ENCODE measurements at places on chromosomes 5 and 9.

DNA sequence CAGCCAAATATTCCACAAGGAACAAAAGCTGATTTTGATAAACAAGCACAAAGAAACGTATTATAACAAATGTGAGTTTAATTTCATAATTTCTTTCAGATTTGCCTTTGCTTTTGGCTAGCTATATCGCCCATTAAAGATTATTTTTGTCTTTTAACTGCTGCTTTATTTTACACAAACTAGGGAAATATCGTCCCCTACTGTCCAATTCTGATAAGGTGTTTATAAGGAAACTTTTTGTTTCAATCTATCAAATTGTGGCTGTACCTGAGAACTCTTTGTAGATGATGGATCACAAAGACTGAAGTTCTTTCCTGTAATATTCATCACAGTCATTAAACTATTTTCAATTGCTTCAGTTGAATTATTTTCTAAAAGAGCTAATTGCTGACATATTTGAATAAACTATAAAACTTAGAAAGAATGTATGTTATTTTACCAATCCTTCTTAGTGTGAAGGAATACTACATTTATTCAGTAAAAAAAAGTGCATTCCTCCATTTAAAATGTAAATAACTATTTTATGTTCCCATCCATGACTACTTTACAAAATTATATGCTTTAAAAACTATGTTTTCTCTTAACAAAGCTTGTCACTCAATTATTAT is 431.3 kb upstream of the ITGA1 start:
- no peak for DNase-seq

- no peak for DNase-seq
These were observed 12.5 kb downstream of the MCTP1 start for GRCh38 chr5:95272316-95272929.

- no peak for DNase-seq
These were observed 81.9 kb downstream of the PTPN3 start for GRCh38 chr9:109416135-109416706.

DNA sequence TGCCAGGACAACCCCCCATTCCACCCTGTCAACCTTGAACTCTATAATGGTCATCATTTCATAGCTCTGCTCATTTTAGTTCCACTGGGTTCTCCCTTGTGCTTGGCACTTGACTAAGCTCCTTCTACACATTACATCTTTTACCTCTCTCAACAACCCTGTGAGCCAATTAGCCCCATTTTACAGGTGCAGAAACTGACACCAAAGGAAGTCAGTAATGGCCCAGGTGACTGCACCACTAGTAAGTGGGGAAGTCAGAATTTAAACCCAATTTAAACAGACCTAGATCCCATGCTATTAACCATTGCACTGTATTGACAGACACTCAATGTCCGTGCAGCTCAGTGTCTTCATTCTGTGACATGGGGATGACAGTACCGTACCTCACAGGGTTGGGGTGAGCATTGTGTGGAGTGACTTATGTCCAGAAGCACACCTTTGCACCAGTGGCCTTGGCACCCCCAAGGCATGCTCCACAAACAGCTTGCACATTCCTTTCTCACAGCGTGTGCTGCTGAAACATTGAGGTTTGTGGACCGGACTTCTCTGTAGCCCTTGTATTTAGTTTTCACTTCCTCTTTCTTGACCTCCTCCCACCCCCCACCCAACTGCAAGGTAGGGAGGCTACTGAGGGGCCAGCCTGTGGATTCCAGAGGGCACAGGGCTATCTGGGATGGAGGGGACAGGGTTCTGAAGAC is 23.1 kb downstream of the IRF1 start:
- DNase-seq = no peak

Measured in posterior cingulate gyrus (tissue), 11 donors.